ENCODE measurements at places on chromosomes 16 and 17.

GRCh38 chr17:3007651-3008121 is 55.7 kb downstream of the OR1D5 start:
- no peak for DNase-seq

DNA sequence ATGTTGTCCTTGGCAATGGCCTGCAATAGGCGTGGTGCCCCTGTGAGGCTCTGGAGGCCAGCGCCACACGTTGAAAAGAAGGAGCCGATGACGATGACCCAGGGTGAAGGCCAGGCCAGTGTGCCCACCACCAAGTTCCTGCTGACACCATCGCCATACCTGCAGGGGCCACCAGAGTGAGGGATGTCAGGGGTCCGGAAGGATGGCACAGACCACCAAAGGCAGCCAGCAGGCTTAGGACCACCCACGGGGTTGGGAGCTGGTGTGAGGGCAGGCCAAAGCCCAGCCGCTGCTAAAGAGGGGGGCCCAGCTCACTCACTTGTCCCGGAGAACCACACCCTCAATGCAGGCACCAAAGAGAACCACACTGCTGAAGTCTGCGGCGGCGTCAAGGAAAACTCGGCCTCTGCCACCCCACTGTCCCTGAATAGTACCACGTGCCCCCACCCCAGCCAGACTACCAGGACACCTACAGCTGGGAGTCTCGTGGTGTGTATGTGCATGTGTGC is 6.5 kb upstream of the LCAT start:
- no peak for DNase-seq

DNA sequence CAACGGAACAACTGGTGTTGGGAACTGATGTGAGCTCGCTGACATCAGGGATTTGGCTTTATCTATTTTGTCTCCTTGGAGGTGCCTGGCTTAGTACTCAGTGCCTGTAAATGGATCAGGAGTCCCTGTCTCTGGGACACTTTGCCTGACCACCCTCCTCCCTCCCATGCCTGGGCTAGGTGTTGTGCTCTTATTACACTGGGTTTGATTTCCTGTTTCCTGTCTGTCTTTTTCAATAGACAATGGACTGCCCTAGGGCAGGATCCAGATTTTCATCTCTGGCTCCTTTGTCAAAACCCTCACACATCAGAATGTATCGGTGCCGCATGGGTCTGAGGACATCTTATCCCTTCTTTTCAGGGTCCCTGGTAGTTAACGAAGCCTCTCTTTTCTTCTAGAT is 223.6 kb upstream of the ASIC2 start:
- no peak for DNase-seq

DNA sequence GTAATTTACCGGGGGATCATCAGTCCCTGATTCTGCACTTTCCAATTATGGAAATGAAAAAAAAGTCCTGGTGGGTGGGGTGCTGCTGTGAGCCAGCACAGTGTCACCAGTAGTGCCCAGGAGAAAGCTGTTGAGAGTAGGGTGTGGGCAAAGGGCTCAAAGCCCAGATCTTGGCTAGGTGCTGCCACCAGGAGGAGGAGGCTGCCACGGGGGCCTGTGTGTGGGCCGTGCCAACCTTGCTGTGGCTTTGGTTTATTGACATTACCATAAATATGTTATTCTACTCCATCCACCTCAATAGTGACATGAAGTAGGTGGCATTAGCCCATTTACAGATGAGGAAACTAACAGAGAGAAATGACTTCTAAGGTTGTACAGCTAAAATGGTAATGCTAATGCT is 6.7 kb upstream of the PRPSAP2 start:
- DNase-seq: no peak

- no peak for DNase-seq
These were observed 13.5 kb upstream of the DNAI2 start for GRCh38 chr17:74260525-74260850.

- DNase-seq: no peak
These were observed 59.6 kb downstream of the TNFRSF13B start for GRCh38 chr17:16912021-16912962.

DNA sequence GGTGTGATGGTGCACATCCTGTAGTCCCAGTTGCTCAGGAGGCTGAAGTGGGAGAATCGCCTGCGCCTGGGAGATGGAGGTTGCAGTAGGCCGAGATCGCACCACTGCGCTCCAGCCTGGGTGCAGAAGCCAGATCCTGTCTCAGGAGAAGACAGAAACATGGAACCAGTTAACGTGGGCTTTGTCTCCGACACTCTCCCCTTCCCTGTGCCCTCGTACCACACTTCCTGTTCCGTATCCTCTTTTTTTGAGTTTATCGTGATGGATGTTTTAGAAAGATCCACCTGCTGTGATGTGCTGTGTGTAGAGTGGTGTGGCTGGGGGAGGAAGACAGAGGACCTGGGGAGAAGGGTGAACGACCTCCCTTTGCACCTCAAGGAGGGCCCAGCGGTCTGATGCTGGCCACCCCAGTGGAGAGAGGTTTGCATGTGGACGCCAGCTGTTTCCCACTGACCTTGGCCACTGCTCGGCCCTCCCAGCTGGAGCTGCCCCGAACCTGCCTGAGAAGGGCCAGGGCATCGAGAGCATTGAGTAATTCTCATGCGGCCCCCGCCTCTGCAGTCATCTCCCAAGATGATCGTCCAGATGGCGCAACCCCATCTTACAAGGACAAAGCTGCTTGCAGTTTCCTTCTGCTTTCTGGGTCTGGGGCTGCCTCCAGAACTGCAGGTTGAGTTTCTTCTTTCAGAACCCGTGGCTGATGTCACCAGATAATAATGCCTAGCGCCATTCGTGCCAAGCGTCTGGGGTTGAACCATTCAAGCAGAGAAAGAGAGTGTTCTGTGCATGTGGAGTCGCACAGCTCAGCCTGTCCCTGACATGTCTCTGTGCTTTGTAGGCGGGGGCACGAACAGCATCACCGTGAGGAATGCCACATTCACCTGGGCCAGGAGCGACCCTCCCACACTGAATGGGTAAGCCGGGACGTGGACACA is 126.3 kb downstream of the ABCC1 start:
- DNase-seq: no peak

DNA sequence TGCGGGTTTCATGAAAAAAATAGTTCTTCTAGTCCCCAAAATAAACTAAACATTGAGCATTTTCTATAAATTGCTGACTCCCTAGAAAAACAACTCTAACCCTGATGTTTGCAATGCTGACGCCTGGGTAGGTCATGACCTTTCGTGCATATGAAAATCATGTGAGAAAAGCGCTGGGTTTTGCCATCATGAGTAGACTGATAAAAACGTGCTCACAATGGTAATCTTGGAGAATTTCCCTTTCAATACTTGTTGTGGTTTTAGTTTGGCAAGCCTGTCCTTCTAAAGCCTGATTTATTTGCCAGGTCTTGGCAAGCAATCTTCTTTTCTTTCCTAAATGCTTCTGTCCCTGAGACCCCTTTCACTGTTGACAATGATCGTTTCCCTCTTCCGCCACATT is 4.0 kb upstream of the CLEC10A start:
- DNase-seq: peak; percentile 0

DNA sequence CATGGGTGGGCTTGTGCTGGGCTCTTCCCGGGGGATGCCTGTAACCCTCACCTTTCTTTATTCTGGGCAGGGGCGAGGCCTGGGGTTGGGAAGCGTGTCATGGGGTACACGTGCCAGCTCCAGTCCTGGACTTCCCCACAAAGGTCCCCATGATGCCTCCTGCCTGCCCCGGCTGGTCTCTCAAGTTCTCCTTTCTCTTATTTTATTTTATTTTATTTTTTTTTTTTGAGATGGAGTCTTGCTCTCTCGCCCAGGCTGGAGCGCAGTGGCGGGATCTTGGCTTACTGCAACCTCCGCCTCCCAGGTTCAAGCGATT is 8.6 kb downstream of the ATP2A3 start:
- DNase-seq: no peak

DNA sequence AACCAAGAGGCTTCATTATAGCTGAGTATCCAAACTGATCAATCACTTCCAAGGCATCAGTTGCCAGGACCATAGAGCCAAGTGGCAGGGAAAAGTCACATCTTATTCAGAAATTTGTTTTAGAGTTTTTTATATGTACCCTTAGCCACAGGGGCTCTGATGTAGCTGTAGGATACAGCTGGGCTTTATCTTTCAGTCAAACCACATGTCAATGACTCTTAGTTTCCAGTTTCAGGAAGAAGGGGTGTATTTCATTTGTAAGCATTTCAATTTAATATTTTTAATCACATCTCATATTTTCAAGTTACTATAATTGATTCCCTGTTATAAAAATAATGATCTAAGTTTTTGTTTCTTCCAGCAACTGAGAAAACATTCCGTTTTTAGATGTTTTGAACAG is 2.9 kb upstream of the FLCN start:
- no peak for DNase-seq

GRCh38 chr16:10039220-10040096 is 142.8 kb downstream of the GRIN2A start:
- peak; percentile 23 for DNase-seq

GRCh38 chr16:63982110-63982509 is 1139.8 kb downstream of the CDH11 start:
- no peak for DNase-seq

GRCh38 chr17:44113868-44114840 is 9.3 kb downstream of the HDAC5 start:
- DNase-seq: no peak

DNA sequence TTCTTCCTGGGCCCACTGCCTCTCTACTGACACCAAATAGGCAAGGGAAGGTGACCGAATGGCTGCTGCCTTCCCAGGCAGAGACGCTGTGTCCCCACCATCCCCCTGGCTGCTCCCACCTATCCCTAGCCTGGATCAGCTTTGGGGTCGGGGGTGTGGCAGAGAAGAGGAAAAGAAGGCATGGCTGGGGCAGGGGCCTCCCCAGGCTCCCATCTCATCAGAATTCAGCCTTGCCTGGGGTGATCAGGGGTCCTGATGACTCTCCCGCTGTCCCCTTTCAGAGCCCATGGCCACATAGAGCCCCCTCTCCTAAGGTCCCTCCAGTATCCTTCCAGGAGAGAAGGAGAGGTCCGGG is 665 bp downstream of the PLXDC1 start:
- no peak for DNase-seq

GRCh38 chr16:77359065-77359502 is 75.8 kb downstream of the ADAMTS18 start:
- peak; percentile 84 for DNase-seq

GRCh38 chr17:79622776-79623175 is 11.9 kb upstream of the RBFOX3 start:
- no peak for DNase-seq

DNA sequence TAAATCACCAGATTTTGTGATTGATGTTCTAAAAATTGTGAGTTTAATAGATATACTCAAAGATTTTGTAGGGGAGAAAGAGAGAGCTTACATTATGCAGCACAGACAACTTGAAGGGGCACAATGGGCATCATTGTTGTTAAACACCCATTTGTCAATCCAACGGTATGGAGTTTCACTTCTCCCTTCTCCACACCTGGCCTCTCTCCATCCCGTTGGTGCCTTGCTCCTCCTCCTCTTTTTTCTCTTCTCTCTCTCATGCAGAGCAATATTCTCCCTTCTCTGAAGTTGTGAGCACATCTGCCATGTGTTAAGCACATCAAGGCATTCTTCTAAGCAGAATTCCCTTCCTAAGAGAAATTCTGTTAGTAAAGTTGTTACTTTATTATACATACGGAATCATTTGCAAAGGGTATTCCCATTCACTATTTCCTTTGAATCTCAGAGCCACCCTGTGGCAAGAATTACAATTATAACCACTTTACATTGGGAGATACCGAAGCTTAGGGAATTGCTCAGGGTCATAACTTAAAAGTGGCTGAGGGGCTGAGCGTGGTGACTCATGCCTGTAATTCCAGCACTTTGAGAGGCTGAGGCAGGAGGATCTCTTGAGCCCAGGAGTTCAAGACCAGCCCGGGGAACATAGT is 40.5 kb upstream of the SKAP1 start:
- DNase-seq: peak; percentile 68

GRCh38 chr16:9090101-9090959 is 1.1 kb upstream of the HAPSTR1 start:
- DNase-seq: no peak

DNA sequence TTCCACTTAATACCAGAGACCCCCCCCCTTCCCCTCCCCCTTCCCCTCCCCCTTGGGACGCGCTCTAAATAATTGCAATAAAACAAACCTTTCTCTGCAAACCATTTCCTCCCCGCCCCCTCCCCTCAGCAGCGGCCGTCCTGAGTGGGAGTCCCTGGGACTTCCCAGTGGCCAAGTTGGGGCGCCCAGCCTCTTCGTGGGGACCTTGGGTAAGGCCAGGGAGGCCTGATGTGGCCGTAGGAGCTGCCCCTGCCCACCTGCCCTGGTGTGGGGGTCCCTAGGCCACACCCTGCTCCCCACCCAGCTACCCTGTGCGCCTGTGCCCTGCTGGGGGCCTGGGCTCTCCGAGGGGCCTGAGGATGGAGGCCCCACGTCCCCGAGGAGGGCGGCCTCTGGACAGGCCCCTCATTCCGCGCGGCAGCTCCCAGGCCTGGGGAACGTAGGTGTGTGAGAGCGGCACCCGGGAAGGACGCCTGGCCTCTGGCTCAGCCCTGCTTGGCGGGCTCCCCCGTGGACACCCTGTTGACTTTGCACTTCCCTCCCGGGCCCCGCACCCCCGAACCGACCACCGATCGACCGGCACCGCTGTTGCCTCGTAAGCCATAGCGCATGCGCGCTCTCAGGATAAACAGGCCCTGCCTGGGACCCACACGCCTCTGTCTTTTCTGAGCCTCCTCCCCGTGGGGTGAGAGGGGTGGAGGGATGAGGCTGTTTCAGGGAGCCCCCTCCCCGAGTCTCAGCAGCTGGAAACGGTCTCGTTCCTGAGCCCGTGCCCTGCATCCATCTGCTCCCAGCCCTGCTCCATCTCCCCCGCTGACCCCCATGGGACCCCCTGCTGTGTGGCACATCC is 9.0 kb downstream of the NTHL1 start:
- DNase-seq: no peak

DNA sequence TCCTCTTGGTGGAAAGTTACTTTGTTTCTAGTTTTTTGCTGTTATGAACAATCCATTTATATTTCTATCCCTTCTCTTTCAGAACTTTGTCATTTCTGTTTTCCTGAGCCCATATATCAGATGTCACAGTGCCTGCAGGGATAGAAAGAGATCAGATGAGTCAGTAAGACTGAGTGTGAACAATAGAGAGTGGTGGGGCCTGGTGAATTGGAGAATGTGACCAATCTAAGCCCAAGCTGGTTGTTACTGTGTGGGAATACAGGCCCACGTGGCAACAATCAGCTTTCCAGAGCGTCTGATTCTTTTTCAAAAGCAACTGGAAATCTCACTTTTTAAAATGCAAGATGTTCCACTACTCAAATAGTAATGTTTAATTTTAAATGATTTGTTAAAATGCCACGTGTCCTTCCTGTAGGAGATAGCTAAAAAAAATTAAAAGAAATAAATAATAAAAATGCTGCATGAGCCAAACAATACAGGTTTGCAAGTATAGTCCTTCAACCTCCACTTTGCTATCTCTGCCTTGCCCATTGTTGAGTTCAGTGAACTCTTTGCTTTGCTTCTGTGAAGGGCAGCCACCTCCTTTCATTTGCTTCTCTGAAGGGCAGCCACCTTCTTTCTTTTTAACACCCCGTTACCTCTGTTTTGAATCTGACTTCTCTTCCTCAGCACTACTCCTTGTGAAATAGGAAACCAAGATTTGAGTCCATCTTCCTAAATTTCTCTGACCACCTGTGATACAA is 9.6 kb downstream of the DCTN5 start:
- DNase-seq: peak; percentile 15

GRCh38 chr17:27560668-27561067 is 70.3 kb upstream of the LGALS9 start:
- DNase-seq: no peak

GRCh38 chr17:4599505-4600281 is 15.4 kb downstream of the SMTNL2 start:
- DNase-seq: peak; percentile 53

- peak; percentile 37 for DNase-seq
These were observed 29.7 kb downstream of the USP31 start for GRCh38 chr16:23119570-23119969.

Measured in astrocyte of the spinal cord (primary cell).